ENCODE measurements at places on chromosomes 2 and 18. TPM values are rescaled to one million over a fixed set of nuclear protein-coding genes. Genes with fewer than 3 reads are reported as not detected.

The KYNU gene
- 3.5 TPM for total RNA-seq

The DPP4 gene
- total RNA-seq = 22.8 TPM

The C2orf78 gene
- total RNA-seq = not detected

The GCG gene
- total RNA-seq = 1.8 TPM

The UGT1A3 gene
- not detected for total RNA-seq

DNA sequence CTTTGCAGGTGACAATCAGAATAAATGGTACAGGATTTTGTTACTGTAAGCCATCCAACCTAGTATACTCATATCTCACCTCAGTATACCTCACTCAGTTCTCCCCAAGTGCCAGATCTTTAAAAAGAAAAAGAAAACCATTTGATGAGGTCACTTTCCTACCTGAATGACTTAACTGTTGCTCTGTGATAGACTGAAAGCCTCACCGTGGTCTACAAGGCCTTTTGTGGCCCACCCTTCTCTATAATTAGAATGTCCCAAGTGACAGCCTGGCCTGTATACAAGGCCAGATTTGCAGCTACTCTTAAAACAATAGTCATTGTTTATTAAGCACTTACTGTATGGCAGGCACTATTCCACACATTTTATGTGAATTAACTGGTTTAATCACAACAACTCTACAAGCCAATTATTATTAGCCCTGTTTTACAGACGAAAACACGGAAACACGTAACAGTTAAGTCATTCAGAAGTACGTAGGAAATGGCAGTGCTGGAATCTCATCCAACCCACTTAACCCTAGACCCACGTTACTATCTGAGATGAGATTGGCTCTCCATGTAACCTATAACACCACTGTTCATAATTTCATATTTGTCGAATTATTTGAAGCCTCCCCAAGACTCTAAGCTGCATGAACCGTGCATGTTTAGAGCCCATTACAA is 28.3 kb downstream of the PKP4 start:
- DNase-seq = no peak

- no peak for DNase-seq
These were observed 764.7 kb downstream of the SATB2 start for GRCh38 chr2:198692907-198693510.
